ENCODE measurements at places on chromosomes 2 and 18. TPM values are rescaled to one million over a fixed set of nuclear protein-coding genes. Genes with fewer than 3 reads are reported as not detected.

- DNase-seq, result no peak
Observed at GRCh38 chr18:64027931-64028695, 58.2 kb downstream of the SERPINB8 start.

- DNase-seq, result no peak
Observed at GRCh38 chr2:145927131-145927950, 1407.4 kb upstream of the ZEB2 start.

DNA sequence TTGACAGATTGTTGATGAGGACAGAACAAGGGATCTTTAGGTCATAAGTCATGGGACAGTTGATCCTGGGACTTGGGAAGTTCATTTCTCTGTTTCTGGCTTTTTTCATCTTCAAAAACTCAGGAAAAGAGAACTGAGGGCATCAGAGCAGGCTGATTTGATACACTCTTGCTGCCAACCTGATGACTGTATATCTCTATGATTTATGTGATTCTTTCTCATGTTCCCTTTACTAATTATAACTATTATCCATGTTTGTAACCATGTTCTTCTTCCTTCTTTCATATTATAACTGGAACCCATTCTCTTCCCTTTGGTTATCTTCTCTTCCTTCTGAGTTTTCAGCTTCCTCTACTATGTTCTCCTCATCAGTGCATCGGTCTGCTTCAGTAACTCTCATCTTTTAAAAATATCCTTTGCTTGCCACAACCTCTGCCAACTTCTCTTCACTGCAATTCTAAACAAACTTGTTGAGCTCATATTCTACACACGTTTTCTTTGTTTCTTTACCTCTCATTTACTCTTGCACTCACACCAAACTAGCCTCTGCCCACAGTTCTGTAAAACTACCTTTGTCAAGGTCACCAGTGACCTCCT lies 13.5 kb downstream of the RASGRP3 start:
- DNase-seq, result no peak

- no peak for DNase-seq
Observed at GRCh38 chr2:183232161-183232865, 108.1 kb downstream of the NUP35 start.

Gene SFXN5
- total RNA-seq, result 17.1 TPM
